ENCODE measurements at places on chromosomes 16 and 17.

- peak; percentile 63 for DNase-seq
These were observed 491 bp downstream of the SLC25A19 start for GRCh38 chr17:75288770-75289114.

DNA sequence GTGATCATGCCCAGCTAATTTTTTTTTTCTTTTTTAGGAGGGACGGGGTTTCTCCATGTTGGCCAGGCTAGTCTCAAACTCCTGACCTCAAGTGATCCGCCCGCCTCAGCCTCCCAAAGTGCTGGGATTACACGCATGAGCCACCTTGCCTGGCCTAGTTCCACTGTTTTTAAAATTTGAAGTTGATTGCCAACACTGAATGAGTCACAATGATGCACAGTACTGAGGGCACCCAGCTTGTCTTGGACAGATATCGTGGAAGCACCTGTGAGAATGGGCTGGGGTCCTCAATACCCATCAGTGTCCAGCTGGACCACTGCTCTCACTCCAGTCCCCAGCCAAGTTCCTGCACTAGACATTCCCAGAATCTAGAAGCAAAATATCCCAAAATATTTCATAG is 2.5 kb downstream of the KNOP1 start:
- no peak for DNase-seq

DNA sequence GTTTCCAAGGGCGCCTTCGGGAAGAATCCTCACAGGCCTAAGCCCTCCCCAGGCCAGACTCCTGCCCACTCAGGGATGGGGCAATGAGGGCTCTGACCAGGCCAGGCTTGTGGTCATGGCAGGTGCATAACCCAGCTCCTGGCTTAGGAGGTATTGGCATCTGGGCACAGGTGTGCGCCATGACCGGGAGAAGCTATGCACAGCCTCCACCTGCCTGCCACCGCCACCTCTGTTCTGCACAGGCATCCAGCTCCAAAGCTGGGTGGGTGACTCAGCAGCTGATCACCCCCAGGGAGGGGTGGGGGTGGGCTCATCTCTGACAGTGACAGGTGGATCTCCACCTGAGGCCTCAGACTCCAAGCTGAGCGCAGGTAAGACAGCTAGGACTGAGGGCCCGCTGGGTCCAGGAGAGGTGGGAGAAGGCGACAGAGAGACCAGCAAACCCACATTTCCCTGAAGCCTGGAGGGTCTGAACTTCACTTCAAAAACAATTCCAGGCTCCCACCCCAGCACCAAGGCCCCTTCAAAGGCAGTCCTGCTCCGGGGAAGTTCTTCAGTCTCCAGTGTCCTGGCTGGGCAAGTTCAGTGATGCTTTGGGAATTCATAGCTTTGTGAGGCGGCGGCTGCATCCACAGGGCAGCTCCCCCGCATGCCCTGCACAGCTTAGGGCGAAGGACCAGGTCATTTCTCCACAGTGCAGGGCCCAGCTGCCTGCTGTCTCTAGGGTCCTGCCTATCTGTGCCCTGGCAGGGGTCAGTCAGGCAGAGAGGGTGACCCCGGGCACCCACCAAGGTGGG is 121.6 kb upstream of the SMURF2 start:
- DNase-seq: no peak

GRCh38 chr17:49195751-49196150 is 14.6 kb downstream of the GNGT2 start:
- peak; percentile 48 for DNase-seq

DNA sequence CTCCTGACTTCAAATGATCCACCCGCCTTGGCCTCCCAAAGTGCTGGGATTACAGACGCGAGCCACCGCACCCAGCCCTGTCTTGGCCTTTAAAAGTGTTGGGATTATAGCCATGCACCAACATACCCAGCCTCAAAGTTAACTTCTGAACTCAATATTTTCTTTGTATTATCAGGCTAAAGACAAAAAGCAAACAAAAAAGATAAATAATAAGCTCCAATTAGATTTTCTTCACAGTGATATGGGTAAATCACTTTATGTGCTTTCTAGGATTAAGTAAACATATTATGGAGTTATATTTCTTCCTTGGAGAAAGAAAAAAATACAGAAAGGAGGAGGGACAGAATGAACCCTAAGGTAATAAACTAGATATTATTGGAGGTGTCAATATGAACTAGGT is 74.3 kb downstream of the FBXL20 start:
- DNase-seq: no peak

GRCh38 chr17:57234061-57234738 is 22.1 kb upstream of the MSI2 start:
- DNase-seq: no peak

DNA sequence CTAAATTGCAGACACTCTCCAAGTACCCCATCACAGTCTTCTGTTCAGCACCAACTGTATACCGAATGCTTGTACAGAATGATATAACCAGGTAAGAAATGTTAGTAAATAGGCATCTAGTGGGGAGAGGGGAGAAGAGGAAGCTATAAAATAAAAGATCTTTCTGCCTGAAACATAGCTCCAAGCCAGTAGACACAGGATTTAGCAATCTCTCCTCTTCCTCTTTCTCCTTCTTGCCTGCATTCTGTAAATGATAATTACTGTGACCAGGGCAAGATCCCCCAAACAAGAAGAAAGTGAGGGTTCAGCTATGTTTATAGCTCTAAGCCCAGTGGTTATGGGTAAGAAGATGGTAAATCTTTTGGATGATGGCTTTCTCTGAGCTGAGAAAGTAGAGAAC is 17.9 kb downstream of the ACSM3 start:
- DNase-seq: no peak

GRCh38 chr17:66399441-66399840 is 97.0 kb downstream of the PRKCA start:
- peak; percentile 65 for DNase-seq

- peak; percentile 65 for DNase-seq
These were observed 9.8 kb downstream of the TMEM204 start for GRCh38 chr16:1543085-1543896.

- DNase-seq: peak; percentile 91
These were observed at the start of gene ERAL1 for GRCh38 chr17:28854457-28855335. TSS of gene ERAL1 (plus strand) at chr17:28855016. CDS start at chr17:28855035, 19 bp downstream.

DNA sequence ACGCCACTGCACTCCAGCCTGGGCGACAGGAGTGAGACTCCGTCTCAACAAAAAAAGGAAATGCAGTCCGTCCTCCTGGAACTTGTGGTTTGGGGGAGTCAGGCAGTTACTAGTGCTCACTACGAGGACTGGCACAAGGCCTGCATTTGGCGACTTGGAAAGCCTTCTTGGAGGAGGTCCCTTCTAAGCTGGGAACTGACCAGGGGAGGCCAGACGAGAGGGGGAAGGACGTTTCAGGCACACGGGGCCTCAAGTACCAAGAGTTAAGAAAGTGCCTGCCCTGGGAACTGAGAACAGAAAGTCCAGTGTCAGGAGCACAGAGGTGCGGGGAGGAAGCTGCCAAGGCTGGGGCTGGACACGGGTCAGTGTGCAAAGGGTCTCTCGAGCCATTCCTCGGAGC is 89.9 kb downstream of the ABR start:
- no peak for DNase-seq

- no peak for DNase-seq
These were observed 64.7 kb downstream of the ABCC12 start for GRCh38 chr16:48091117-48091516.

DNA sequence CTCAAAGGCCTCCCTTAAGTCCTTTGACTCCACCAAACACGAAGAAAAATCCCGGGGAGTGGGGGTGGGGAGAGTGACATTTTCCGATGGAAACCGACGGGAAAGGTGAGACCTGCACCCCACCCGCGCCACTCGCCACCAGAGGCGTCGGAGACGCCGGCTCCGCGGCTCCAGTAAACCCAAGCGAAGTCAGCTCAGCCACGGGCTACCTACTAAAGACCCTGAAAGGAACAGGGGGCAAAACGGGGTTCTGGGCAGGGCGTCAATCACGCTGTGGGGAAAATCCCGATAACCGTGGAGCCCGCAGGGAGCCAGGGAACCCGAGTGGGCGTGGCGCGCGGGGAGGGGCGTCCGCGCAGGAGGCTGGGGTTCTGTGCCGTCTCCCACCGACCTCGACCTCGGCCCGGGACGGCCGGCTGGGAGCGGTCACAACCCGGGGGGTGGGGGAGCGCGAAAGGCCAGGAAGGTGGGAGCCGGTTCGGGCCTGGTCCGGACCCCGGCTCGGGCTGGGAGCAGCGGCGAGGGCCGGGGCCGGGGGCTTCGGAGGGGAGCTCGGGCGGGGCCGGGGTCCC is 565 bp downstream of the WDR45B start:
- DNase-seq: peak; percentile 32

GRCh38 chr17:82200743-82201497 is 11.7 kb downstream of the CCDC57 start:
- DNase-seq: peak; percentile 78

DNA sequence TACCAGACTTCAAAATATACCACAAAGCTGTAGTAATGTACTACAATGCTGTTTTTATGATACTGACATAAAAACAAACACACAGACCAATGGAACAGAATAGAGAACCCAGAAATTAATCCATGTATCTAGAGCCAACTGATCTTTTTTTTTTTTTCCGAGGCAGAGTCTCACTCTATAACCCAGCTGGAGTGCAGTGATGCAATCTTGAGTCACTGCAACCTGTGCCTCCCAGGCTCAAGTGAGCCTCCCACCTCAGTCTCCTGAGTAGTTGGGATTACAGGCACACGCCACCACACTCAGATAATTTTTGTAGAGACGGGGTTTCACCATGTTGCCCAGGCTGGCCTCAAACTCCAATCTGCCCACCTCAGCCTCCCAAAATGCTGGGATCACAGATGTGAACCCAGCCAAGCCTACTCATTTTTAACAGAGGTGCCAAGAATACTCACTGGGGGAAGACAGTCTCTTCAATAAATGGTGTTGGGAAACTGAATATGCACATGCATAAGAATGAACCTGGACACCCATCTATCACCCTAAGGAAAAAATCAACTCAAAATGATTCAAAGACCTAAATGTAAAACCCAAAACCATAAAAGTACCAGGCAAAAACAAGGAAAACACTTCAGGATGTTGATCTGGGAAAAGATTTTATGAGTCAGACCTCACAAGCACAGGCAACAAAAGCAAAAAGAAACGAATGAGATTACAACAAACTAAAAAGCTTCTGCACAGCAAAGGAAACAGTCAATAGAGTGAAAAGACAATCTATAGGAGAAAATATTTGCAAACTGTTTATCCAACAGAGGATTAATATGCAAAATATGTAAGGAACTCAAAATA is 63.1 kb downstream of the STX8 start:
- no peak for DNase-seq

- peak; percentile 39 for DNase-seq
These were observed 103.5 kb downstream of the STX8 start for GRCh38 chr17:9472094-9472493.

- peak; percentile 11 for DNase-seq
These were observed 3.1 kb downstream of the ITPRIPL2 start for GRCh38 chr16:19116711-19117449.

DNA sequence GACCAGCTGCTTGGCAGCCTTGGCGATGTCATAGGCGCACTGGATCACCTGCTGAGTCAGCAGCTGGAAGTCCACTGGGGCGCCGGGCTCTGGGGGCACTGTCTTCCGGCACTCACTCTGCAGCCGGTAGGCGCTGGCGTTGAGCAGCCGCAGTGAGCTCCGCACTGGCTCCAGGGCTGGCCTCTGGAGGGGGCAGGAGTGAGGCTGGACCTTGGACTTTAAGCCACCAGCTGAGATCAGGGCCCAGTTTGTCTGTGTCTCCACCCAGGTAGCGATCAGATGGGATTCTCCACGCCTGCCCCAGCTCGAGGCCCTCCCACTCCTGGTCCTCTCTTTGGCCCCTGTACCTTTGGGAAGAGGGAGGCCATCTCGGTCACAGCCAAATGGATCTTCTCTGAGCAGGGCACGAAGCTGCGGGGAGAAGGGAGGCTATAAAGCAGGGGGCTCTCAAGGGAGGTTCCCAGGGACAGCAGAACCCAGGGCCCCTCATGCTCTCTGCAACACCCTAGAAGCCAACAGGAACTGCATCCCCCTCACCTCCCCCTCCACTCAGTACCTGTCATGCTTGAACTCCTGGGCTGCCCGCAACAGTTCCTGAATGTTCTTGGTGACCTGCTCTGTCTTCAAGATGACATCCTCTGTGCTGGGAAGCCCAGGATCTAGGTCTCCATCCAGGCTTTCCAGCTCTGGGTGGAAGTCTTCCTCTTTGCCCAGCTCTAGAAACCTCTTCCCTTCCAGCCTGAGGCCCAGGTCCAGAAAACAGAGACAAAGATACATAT is 6.4 kb downstream of the TP53I13 start:
- no peak for DNase-seq

- peak; percentile 72 for DNase-seq
These were observed 151.9 kb downstream of the MSI2 start for GRCh38 chr17:57408071-57408811.

DNA sequence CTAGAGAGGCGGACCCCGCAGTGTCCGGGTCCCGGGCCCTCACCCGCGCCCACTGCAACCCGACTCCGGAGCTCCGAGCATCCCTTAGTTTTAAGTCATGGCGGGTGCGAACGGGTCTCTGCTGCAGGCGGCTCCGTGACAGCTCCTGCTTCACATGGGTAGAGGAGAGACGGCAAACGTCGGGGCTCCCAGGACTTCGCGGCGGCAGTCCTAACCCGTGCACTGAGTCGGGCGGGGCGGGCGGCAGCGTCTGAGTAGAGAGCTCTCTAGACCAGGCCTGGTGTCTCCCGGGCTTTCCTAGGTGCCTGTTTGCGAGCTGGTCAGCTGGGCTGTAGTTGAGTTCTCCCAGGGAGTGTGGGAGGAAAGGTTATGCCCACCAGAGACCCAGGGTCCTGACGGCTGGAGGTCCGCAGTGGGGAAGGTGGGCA is 345 bp downstream of the TSC2 start:
- DNase-seq: no peak

DNA sequence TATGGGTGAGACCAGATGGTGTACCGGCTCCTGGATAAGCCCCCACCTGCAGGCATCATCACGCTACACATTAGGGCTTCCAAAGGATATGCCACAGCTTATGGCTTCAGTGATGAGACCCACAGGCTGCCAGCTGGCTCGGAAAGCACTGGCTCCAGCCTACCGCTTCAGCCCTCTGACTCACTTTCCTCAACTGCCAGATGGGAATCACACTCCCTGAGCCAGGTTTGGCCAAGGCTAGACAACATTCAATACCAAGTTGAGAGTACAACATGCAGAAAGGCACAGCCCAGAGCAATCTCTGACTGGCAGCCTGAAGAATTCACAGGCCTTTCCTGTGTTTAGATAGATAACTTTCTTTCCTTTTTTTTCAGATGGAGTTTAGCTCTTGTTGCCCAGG is 10.3 kb downstream of the CENPV start:
- DNase-seq: no peak

- DNase-seq: no peak
These were observed 12.0 kb downstream of the CIBAR2 start for GRCh38 chr16:85100265-85100664.

- no peak for DNase-seq
These were observed 7.5 kb upstream of the KCNG4 start for GRCh38 chr16:84247331-84247730.
